Umbilical cord (tissue), 2 donors: ENCODE measurements at places on chromosomes 1 and 21. TPM values are rescaled to one million over a fixed set of nuclear protein-coding genes. Genes with fewer than 3 reads are reported as not detected.

The MAP1LC3C gene
- 3.9 TPM for total RNA-seq

The BSND gene
- total RNA-seq = 0.24 TPM

The KRTAP19-3 gene
- not detected for total RNA-seq

The CELA3A gene
- not detected for total RNA-seq

The FAM78B gene
- total RNA-seq = 13.5 TPM

The OR6N1 gene
- total RNA-seq = 2.2 TPM

The HSD3B2 gene
- total RNA-seq = 2.9 TPM

The LY9 gene
- 11.6 TPM for total RNA-seq

The MPL gene
- total RNA-seq = not detected

The ELAVL4 gene
- 4.1 TPM for total RNA-seq

The SLC6A9 gene
- 0.48 TPM for total RNA-seq

The CCDC24 gene
- total RNA-seq = 9.9 TPM

The CD2 gene
- total RNA-seq = not detected

The TINAGL1 gene
- total RNA-seq = 371 TPM

The SPSB1 gene
- total RNA-seq = 43.3 TPM

The FCRL5 gene
- total RNA-seq = 5.8 TPM

The WNT2B gene
- 4.8 TPM for total RNA-seq

The EDARADD gene
- total RNA-seq = 5.3 TPM

The CD53 gene
- 30.1 TPM for total RNA-seq

The SELP gene
- total RNA-seq = 7.9 TPM

The C1orf74 gene
- 4.8 TPM for total RNA-seq

The INTS7 gene
- total RNA-seq = 5.8 TPM
